ENCODE measurements at places on chromosomes 12 and 14.

DNA sequence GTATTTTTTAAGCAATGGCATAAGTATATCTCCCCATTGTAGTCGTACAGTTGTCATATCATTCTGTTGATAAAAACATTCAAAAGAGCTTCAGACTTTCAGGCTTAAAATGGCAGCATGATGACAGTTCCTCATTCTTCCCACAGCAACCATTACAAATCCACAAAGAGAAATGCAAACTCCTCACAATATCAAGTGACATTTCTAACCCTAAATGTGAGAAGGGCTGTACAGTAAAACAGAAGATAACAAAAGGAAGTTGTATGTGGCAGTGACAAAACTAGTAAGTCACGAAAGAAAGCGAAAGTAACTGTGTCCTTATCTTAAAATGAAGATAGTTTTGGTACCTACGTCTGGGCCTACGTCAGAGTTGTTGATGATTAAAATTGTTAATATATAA lies 46.7 kb downstream of the GXYLT1 start:
- DNase-seq, result no peak

- no peak for DNase-seq
These were observed 12.6 kb downstream of the USP44 start for GRCh38 chr12:95538656-95539055.

DNA sequence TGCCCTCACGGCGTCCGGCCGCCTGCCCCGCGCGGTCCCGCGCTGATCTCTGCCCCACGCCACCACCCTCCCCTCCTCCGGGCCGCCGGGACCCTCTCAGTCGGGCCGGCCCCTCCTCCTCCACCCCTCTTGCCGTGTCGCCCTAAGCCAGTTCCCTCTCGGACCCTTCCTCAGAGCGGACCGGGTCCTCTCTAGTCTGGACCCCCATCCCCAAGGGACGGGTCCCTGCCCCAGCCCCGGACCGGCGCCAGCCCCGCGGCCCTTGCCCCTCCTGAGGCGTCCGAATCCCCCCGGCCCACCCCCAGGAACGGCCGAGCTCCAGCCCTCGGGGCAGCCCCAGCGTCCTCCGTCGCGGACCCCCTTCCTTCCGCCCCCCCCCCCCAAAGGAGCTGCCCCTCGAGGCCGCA lies 485 bp downstream of the PPP4R4 start:
- DNase-seq, result no peak

GRCh38 chr12:62530596-62530995 lies 64.0 kb downstream of the MON2 start:
- no peak for DNase-seq

GRCh38 chr12:104090685-104091084 lies 26.4 kb downstream of the HCFC2 start:
- DNase-seq, result peak; percentile 18

DNA sequence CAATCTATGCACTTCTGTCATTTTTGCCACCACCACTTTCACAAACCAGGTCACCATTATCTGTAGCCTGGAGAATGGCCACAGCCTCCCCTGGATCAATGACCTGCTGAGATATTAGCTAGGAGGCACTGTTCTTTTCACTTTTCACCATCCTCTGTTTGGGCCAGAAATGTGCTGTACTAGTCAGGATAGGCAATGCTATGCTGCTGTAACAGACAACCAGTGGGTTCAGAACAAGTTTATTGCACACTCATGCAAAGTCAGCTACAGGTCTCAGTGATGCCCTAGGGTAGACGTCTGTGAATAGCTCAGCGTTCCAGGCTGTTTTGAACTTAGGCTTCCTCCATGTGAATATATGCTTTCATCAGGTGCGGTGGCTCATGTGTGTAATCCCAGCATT lies 231.5 kb downstream of the SUDS3 start:
- DNase-seq, result no peak

DNA sequence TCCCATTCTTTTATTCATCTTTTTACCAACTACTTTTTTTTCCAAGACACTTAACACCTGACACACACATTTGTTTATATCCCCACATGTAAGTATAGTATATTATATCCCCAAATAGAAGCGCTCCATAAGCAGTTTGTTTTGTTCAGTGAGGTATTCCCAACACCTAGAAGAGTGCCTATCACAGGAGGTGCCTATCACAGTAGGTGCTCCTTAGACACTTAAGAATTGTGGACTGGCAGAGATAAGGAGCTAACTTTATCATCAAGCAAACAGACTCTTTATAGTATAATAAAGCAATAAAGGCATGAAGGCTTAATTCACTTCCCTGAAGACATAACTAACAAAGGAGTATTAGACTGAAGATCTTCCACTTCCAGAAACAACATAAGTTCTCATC lies 29.1 kb downstream of the OSBPL8 start:
- DNase-seq, result no peak

- no peak for DNase-seq
These were observed 335 bp downstream of the GCN1 start for GRCh38 chr12:120194226-120194533.

- peak; percentile 81 for DNase-seq
These were observed 15.5 kb downstream of the E2F7 start for GRCh38 chr12:77049767-77050353.

GRCh38 chr12:131209082-131210070 lies 255.7 kb downstream of the ADGRD1 start:
- no peak for DNase-seq

- no peak for DNase-seq
These were observed 182.7 kb upstream of the SFSWAP start for GRCh38 chr12:131528144-131528543.

DNA sequence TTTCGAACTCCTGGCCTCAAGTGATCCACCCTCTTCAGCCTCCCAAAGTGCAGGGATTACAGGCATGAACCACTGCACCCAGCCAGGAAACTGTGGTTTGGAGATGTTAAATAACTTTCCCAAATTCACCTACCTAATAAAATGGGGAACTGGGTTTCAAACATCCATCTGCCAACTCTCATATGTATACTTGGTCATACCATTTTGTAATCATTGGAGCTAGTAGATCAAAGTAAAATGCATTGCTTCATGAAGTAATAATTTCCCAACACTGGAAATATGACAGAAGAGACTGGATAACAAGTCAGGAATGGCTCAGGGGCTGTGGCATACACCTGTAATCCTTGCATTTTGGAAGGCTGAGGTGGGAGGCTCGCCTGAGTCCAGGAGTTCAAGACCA lies 5.3 kb upstream of the HECTD1 start:
- DNase-seq, result no peak

- DNase-seq, result no peak
These were observed 89.5 kb upstream of the SLC38A2 start for GRCh38 chr12:46461907-46462640.

DNA sequence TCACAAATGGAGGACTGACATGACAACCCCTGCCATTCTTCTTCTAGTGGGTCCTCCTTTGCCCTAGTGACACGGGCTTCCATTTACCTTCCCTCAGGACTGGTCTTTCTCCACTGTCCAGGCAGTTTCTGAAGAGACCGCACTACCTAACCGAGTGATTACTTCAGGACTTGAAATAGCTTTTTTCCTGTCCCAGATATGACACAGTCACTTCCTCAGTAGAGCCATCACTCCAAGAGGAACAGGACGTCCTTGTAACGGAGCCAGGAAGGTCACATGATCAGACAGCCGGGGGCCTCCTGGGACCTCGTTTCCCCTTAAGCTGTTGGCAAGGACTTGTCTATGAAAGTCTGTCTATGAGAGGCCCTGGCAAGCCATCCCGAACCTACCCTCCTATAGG lies 62.3 kb downstream of the FOS start:
- no peak for DNase-seq

GRCh38 chr12:64680235-64680634 lies 69.9 kb downstream of the RASSF3 start:
- peak; percentile 48 for DNase-seq

DNA sequence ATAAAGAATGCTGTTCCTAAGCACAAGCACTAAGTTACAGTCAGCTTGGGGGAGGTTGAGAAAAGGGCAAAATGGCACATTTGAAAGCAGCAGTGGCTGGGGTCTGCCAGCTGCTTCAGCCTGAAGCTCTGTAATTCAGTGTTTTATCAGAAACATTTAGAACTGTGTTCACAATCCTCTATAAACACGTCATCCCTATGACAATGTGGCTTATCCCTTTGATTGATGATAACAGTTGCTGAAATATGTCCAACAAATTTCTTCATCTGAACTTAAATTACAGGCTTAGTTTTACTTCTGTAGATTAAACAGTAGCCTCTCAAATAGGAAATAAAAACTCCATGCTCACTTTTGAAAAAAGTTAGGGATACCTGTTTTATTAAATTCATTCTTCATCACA lies 108.8 kb downstream of the VEZT start:
- DNase-seq, result no peak

GRCh38 chr14:55267820-55268219 lies 3.4 kb upstream of the FBXO34 start:
- DNase-seq, result no peak

DNA sequence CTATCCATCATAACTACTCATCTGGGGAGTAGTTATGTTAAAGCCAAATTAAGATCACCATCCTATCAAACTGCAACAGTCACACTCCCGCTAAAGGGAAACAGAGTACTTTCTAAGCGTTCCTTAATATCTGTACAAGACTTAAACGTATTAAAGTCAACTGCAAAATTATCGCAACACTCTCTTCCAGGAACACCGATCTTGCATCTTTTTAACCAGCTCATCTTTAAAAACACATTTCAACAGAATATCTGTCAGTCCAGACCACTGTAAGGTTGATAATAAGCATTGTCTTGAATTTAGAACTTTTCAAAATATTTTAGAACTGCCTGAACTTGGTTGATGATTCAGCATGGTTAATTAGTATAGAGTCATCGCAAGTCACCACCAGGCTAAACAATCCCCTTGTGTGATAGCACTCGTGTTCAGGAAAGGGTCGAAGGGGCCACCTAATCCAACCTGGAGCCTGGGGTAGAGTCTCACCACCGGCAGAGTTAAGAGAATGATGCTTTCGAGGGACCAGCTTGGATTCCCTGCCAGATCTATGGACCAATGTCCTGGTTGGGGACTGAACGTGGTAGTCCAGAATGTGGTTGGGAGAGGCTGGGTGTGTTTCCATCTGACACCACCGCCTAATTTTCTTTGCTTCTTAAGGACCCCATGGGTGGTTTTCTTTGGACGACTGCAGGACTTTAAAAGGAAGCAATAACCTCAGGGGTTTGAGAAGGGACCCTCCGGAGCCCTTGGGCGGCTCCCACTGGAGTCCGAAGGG lies 890 bp downstream of the SPTLC2 start:
- DNase-seq, result peak; percentile 71

- DNase-seq, result no peak
These were observed 44.9 kb downstream of the LIN7A start for GRCh38 chr12:80892597-80893445.

- DNase-seq, result peak; percentile 96
These were observed 7.9 kb upstream of the GPRC5A start for GRCh38 chr12:12883369-12884001.

GRCh38 chr14:105844810-105845724 lies 318.7 kb downstream of the TMEM121 start:
- no peak for DNase-seq

DNA sequence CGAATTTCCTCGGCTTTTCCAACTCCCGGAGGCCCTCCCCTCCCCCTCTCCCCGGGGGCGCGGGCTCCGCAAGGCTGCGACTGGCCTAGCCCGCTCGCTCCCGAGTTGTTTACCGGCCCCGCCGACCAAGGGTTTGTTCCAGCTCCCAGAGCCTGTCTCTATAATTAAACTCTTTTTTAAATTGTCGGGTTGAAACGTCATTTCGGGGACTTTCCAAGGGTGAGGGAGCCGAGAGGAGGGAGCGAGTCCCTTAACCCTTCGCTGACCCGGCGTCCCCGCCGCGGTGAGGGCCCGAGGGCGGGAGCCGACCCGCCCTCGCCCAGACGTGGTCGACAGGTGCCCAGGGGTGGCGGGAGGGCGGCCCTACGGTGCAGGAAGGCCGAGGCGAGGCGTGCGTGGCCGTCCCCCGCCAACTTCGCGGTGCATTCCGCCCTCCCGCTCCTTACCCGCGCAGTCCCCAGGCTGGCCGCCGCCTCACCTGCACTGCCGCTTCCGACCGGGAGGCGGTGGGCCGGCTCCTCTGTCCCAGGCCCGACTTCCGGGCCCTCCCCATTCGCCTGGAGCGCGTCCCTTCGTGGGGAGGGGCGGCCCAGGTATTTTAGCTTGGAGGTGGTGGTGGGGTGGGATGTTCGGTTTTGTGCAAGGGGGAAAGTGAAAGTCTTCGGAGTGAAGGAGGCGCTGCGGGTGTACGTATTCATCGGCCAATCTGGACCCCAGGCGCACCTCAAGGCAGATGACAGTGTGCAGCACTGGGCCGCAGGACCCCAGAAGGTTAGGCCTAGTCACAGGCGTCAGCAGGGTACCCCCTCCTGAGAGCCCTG lies 2.9 kb upstream of the ZFP36L1 start:
- DNase-seq, result peak; percentile 52

DNA sequence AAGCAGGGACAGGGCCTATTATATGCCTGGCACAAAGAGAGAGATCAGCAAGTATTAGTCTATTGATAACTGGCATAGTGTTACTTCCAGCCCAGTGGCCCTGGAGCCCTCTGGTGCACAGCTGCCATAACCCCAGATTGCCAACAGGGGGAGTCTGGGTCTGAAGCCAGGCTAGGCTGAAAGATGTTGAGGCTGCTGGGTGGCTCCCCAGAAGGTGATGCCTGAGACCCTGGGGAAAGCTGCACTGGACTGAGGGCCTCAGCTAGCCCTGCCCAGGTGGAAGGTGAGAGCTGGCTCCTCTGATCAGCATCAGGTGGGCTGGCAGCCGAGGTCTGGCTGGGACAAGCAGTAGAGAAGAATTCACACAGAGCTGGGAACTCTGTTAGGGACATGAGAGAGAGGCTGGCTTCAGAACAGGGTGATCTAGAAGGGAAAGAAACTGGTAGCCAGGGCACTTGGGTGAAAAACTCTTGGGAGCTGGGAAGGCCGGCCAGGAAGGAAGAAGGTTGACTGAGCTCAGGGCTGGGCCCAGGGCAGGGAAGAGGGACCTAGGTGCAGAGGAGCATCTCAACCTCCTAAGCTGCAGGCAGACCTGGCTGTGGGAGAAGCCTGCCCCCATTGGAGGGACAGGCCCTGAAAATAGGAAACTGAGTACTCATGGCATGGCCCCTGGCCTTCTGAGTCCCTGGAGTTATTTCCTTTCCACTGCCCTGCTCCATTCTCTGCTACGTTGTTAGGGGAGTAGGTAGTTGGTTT lies 3.9 kb downstream of the GZMH start:
- DNase-seq, result peak; percentile 23

DNA sequence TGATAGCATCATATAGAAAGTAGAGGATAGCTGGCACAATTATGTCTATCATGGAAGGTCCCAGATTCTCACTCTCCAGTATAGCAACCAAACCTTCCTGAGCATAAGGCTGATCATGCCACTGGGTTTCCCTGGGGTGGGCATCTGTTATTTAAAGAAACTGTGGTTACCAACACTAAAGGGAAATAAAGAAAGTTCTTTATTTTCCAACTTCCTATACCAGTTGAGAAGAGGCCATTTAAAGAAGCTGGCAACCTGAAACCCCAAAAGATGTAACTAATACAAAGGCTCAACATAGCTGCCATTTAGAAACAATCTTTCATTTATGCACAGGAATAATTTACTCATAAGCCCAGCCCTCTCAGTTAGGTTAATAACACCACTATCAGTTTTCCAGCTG lies 3.1 kb downstream of the BCAT1 start:
- no peak for DNase-seq

- peak; percentile 12 for DNase-seq
These were observed 225.8 kb downstream of the CRADD start for GRCh38 chr12:93902736-93903562.

GRCh38 chr12:117143008-117143532 lies 43.9 kb upstream of the TESC start:
- peak; percentile 97 for DNase-seq
